Activated T-cell treated with anti-CD3 and anti-CD28 coated beads, Interleukin-2, amount 50 U/mL, for 4 hours (primary cell): ENCODE measurements at places on chromosomes 4 and X. TPM values are rescaled to one million over a fixed set of nuclear protein-coding genes. Genes with fewer than 3 reads are reported as not detected.

Gene XAGE1B
- not detected for total RNA-seq

Gene SERTM2
- total RNA-seq: not detected

Gene MID1
- 0.25 TPM for total RNA-seq

Gene VCX3B
- total RNA-seq: not detected

Gene KLHL13
- 0.68 TPM for total RNA-seq

Gene PAGE3
- not detected for total RNA-seq
